ENCODE measurements at places on chromosomes 5 and 9.
A peak's percentile ranks its signal among the peaks of the same experiment; 100 is the strongest.

- no peaks in the 10 kb centered on the region for H3K36me3 ChIP-seq
- no peaks in the 10 kb centered on the region for H3K27me3 ChIP-seq
Measured at GRCh38 chr9:101625876-101626275, 31.1 kb upstream of the PPP3R2 start.

- no peak for DNase-seq
- no peaks in the 10 kb centered on the region for H3K36me3 ChIP-seq
- no peaks in the 10 kb centered on the region for H3K27me3 ChIP-seq
- no peaks in the 10 kb centered on the region for H3K4me1 ChIP-seq
Measured at GRCh38 chr5:129698661-129699060, 49.2 kb upstream of the MINAR2 start.

- no peaks in the 10 kb centered on the region for H3K27me3 ChIP-seq
- peaks cover 14% of the 10 kb centered on the region for H3K4me1 ChIP-seq
- no peak overlapping the region for H3K4me3 ChIP-seq
- DNase-seq, result no peak
- no peak overlapping the region for H3K27ac ChIP-seq
- no peaks in the 10 kb centered on the region for H3K36me3 ChIP-seq
Measured at GRCh38 chr9:127142931-127143464, 20.6 kb upstream of the ANGPTL2 start.

DNA sequence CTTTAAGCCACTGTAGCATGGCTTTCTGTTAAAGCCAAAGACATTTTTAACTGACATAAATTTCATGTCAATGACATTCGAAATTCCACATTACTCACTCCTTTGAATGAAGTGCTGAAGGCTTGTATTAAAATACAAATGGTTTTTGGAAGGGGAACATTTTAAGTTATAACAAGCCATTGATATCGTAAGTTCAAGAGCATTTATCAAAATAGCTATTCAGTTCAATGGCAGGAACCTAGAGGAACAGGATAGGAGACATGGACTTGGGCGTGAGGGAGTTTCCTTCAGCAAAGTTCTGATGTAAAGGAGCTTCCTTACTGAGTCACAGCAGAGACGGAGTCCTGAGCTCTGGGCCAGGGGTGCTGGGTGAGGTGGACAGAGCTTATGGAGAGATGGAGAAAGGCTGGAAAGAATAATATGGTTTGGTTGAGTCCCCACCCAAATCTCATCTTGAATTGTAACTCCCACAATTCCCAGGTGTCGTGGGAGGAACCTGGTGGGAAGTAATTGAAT, 631.8 kb downstream of the BNC2 start:
- no peak overlapping the region for H3K27ac ChIP-seq
- H3K4me1 ChIP-seq, result no peaks in the 10 kb centered on the region
- H3K36me3 ChIP-seq, result no peaks in the 10 kb centered on the region
- H3K4me3 ChIP-seq, result no peak overlapping the region
- H3K27me3 ChIP-seq, result no peaks in the 10 kb centered on the region

DNA sequence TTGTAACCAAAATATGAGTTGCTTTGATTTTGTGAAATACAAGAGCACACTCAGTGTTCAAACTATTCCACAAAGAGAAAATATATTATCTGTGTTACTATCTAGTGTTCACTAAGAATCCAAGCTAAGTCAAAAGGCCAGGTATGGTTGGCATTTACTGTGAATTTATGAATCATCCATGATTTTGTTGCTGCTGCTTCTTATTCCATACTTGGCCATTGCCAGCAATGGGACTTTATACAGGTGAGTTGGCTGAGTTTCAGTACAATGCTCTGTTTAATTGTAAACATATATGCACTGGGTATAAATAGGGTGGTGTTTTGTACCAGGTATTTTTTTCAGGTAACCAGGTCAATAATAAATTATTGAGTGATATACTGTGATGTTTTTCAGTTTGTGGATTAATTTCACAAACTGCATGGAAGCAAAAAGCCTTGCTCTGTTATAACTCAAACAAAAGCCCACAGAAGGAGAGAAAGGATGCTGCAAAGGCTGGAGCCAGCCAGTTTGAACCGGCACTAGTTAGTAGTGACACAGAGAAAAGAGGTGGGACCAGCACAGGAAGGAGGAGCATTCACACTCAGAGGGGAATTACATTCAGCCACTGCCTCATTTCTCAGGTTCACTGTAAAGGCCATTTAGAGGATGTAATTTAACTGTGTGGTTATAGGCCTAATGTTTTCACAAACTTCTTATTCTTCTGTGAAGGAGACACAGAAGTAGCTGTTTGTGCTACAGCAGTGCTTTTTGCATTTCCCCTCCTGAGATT, 381.8 kb downstream of the ADGRV1 start:
- no peak overlapping the region for H3K4me3 ChIP-seq
- H3K27me3 ChIP-seq, result no peaks in the 10 kb centered on the region
- H3K4me1 ChIP-seq, result no peaks in the 10 kb centered on the region
- no peaks in the 10 kb centered on the region for H3K36me3 ChIP-seq
- DNase-seq, result no peak
- H3K27ac ChIP-seq, result no peak overlapping the region

DNA sequence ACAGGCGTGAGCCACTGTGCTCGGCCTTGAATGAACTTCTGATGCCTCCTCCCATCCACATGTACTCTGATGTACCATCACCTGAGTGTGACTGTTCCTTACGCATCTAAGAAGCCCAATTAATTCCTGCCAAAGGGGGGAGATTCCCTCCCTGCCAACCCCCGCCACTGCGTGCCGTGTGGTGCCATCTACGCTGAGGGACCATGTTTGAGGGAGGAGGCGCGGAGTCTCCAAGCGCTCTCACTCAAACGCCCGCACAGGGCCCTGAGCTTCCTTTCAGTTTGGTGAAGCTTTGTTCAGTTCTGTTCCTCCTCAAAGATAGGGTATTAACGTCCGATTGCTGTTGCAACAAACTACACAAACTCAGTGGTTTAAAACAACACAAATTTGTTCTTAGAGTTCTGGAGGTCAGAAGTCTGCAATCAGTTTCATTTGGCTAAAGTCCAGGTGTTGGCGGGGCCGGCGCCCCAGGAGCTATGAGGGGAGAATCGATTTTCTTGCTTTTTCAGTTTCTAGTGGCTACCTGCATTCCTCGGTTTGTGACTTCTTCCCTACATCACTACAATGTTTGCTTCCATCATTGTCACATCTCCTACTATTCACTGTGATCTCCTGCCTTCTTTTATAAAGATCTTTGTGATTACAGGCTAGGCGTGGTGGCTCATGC, 13.9 kb upstream of the PRXL2C start:
- H3K36me3 ChIP-seq, result no peaks in the 10 kb centered on the region
- no peak overlapping the region for H3K4me3 ChIP-seq
- no peak for DNase-seq
- no peak overlapping the region for H3K27ac ChIP-seq
- no peaks in the 10 kb centered on the region for H3K4me1 ChIP-seq

- H3K27me3 ChIP-seq, result no peaks in the 10 kb centered on the region
- H3K36me3 ChIP-seq, result no peaks in the 10 kb centered on the region
- H3K4me1 ChIP-seq, result no peaks in the 10 kb centered on the region
- no peak overlapping the region for H3K4me3 ChIP-seq
Measured at GRCh38 chr9:112127281-112127680, 47.8 kb downstream of the SUSD1 start.

DNA sequence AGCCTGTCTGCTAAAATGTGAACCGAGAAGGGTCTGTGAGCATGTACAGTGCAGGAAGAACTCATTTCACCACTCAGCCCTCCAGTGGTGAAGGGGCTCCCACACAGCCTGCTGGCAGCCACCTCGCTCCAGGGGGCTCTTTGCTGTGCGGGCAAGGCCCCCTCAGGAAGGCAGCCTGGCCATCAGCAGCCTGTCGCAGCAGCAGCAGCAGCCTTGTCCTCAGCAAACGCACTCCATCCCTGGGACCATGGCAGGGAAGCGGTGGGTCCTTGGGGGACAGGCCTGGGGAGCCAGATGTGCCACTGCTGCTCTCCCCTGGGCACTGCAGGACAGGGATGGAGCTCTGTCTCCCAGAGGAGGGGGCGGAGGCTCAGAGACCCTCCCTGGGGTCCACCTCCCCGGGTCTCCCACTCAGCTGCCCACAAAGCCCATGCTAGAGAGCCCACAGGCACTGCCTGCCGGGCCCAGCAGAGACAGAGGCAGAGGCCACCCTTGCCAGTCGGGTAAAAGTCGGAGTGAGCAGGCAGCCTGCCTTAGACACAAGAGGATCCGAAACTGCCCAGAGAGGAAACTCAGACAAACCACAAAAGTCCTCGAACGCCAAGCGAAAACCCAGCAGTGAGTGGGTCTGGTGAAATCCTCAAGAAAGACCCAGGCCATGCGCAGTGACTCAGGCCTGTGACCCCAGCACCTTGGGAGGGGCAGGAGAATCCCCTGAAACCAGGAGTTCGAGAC, 8.0 kb downstream of the BRD3 start:
- no peaks in the 10 kb centered on the region for H3K27me3 ChIP-seq
- DNase-seq, result no peak
- H3K4me3 ChIP-seq, result no peak overlapping the region
- no peaks in the 10 kb centered on the region for H3K36me3 ChIP-seq

DNA sequence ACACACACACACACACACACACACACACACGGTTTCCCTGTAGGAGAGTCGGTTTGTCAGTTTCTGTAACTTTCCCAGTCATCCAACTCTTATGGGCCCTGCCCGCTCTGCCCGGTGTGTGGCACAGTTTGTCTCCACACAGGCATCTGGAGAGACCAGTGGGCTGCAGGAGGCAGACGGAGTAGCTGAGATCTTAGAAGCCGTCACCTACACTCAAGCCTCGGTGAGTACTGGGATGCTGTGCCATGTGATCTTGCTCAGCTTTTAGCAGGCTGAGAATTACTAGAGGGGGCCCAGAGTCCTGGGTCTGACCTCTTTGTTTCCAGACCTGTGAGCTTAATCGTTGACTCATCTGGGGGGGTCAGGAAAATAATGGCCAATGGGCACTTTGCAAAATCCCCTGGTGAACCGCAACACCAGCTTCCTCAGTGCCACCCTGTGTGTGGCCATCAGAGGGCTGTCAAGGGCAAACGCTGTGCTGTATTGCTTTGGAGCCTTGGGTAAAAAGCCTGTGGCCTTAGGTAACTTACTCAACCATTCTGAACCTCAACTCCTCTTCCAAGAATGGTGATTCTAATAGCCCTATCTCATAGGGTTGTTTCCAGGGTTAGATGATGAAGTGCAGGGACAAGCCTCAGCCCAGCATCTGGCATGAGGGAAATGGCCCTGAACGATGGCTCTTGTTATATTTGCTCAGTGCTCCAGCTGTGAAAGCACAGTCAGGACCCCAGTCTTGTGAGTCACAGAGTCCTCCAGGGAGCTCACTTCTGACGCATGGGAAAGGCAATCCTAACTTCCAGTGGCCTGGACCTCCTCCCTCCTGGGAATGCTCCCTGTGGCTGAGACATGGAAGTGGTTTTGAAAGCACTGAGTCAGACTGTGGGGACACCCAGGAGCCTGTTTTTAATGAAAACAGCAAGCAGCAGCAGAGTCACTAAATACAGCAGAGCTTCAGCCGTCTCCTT, 45.6 kb downstream of the COL15A1 start:
- DNase-seq, result peak; percentile 22
- no peak overlapping the region for H3K27ac ChIP-seq
- H3K36me3 ChIP-seq, result no peaks in the 10 kb centered on the region
- H3K27me3 ChIP-seq, result no peaks in the 10 kb centered on the region
- no peak overlapping the region for H3K4me3 ChIP-seq
- H3K4me1 ChIP-seq, result no peaks in the 10 kb centered on the region

- H3K36me3 ChIP-seq, result no peaks in the 10 kb centered on the region
- H3K27me3 ChIP-seq, result no peaks in the 10 kb centered on the region
- DNase-seq, result no peak
Measured at GRCh38 chr5:96663608-96664007, 1.4 kb downstream of the CAST start.

DNA sequence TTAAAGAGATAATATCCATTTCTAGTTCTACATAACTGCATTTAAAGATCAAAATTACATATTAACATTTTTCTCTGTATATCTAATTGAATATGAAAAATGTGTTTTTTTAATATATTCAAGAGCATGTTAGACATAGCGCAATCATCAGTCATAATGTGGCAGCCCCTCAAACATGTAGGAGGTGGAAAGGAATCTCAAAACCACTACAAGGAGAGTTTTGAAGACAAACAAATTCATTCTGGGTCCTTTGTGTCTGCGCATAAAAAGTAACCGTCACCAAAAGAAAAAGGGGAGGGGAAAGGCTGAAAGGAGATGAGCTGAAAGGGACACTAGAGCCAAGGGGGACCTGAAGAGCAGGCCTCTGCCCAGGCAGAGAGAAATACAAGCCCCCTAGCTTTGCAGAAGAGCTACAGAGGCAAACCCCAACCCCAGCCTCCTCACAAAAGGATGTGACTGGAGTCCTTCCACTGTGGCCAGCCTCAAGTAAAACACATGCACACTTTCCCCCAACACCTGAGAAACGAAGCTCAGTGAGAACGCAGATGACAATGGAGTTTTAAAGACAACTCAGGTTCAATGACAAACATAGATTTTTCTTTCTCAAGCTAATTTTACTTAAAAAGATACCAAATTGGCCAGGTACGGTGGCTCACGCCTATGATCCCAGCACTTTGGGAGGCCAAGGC, 62.0 kb downstream of the MAPKAP1 start:
- H3K36me3 ChIP-seq, result peaks cover 1% of the 10 kb centered on the region
- H3K4me3 ChIP-seq, result no peak overlapping the region
- H3K4me1 ChIP-seq, result peaks cover 4% of the 10 kb centered on the region

GRCh38 chr9:114200721-114201300, 45.5 kb downstream of the COL27A1 start:
- H3K27me3 ChIP-seq, result no peaks in the 10 kb centered on the region
- H3K36me3 ChIP-seq, result peaks cover 31% of the 10 kb centered on the region
- H3K27ac ChIP-seq, result no peak overlapping the region

DNA sequence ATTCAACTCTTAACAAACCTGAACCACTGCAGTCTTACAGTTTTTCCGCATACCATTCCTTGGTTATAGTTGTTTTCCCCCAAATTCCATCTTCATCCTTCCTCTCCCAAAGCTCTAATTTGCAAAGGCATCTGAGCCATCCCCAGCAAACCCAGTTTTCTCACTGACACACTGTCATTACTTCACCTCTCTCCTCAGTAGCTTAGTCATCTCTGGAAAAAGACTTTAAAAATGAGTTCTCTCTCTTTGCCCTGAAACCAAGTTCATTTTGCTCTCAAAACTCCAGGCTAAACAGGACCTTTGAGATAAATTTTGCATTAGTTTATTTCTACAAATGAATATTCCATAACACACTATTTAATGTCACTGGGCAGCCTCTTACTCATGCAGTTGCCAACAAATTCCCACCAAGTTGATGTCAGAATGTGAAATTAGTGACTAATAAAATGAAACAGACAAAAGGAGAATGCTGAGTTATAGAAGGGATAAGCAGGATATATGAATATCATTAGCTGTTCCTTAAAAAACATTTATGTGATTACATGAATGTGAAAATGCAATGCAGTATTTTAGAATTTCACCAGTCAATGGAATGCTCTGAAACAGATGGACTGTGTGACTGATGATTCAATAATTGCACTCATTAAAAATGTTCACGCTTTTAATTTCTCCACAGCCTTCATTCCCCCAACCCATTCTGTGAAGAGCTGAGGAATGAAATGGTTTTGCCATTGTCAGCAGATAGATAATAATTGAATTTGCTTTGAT, 107.4 kb upstream of the DMAC1 start:
- H3K27me3 ChIP-seq, result no peaks in the 10 kb centered on the region
- no peak overlapping the region for H3K27ac ChIP-seq
- no peaks in the 10 kb centered on the region for H3K4me1 ChIP-seq
- no peak for DNase-seq
- no peak overlapping the region for H3K4me3 ChIP-seq
